ENCODE measurements at places on chromosomes 7 and 10.
A peak's percentile ranks its signal among the peaks of the same experiment; 100 is the strongest.

DNA sequence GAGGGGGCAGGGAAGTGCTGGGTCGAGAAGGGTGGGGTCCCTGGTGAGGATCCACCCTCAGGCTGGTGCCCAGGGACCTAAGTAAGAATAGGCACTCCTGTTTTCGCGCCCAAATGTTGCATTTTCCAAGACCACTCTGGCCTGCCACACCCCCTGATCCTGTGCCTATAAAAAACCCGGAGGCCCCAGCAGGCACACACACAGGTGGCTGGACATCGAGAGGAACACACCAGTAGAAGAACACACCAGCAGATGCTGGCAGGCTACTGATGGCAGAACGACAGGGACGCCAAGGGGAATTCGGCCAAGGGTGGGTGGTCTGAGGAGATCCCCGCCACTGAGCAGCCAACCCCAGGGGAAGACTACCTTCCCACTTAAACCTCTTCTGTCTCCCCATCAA lies 633.9 kb upstream of the POT1 start:
- no peak for DNase-seq

DNA sequence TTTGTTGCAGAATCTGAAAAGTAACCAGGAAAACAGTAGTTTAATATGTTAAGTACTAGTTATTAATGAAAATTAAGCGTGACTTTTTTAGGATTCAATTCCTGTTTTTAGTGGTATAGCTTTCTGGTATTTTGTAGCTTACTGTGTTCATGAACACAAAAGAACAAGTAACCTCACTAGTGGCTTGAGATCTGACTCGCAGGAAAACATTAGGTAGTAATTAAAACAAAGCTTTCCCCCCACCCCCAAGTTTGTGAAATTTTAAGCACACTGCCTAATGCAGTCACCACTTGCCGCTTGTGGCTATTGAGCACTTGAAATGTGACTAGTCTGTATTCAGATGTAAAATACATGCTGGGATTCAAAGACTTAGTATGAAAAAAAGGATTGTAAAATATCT lies 102.5 kb upstream of the RPA3 start:
- DNase-seq, result no peak

DNA sequence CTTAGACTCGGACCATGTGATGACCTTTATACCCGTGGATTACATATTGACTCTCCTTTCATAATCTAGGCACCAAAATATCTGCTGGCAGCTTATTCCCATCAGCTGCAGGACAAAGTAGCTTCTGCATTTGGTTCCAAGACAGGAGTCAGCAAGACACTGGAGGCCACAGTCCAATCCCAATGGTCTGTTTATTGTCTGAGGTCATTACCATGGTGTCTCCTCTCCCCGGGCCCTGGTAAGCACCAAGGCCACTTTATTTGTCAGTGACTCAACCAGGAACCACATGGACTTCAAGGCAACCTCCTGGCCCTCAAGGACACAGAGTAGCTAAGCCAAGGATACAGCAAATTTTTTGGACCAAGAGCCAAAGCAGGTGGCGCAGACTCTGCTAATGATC lies 36.1 kb downstream of the KCNMA1 start:
- no peak for DNase-seq

DNA sequence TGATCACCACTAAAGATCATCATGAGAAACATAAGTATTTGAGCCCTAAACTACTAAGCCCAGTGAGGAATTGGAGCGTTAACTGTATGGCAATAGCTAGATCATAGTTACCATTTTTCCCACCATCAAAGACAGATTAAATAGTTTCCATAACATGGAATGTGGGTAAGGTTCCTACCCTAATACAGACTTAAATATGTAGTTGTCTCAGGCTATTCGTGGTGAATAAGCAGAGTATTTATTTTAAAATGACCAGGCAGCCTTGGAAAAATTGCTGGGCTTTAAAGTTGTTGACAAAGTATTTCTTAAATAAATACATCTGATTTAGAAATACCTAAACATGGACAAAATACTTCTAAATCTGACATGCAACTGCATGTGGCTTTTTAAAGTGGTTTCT lies 106.8 kb downstream of the NT5C2 start:
- no peak for DNase-seq

GRCh38 chr7:134078991-134079390 lies 48.1 kb upstream of the LRGUK start:
- DNase-seq, result no peak

DNA sequence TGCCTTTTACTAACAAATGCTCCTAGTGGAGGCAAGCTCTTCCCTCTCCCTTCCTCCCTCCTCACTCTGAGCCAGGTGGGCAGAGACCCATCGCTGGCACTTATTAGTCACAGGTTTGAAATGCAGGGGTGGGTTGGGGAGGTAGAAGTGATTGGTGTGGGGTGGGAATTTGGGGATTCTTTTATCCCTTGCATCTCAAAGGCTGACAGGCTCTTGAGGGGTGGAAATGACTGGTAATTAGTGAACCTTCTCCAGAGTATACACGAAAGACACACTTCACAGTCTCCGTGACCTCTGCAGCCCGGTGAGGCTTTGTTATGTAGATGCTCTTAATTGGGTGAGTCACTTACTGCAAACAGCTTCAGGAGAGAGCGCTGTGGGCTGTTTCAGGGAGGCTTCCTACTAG lies 13.9 kb upstream of the LRMDA start:
- no peak for DNase-seq

DNA sequence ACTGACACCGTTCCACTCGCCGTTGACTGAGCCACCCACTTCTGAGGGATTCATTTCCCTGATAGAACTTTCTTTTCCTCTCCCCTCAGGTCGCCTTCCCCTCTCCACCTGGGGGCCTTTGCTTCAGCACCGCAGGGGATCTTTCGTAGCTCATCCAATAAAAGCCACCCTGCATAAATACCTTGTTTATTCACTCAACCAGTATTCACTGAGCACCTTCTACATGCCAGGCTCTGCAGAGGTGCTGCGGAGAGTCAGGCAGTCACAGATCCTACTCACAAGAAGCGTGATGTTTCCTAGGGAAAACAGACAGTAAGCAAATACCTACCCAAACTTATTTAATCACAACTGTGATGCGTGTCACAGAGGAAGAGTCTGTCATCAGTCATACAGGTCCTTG lies 127.7 kb downstream of the TEX36 start:
- DNase-seq, result no peak

- DNase-seq, result no peak
Observed at GRCh38 chr10:118621304-118621942, 26.0 kb upstream of the PRLHR start.

DNA sequence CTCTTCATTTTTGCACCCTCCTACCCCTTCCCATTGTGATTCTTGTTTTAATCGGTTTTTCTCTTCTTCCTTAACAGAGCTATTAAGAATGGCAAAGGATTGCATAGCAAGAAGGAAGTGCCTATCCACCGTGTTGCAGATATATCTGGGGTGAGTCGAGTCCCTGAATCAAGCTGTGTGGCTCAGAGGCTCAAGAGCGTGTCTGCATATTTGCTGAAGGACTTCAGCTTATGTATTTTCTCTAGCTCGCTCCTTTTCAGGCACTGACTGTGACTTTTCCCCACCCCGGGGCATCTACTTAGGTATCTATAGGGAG lies 126.6 kb downstream of the LRRC4 start:
- no peak for DNase-seq

DNA sequence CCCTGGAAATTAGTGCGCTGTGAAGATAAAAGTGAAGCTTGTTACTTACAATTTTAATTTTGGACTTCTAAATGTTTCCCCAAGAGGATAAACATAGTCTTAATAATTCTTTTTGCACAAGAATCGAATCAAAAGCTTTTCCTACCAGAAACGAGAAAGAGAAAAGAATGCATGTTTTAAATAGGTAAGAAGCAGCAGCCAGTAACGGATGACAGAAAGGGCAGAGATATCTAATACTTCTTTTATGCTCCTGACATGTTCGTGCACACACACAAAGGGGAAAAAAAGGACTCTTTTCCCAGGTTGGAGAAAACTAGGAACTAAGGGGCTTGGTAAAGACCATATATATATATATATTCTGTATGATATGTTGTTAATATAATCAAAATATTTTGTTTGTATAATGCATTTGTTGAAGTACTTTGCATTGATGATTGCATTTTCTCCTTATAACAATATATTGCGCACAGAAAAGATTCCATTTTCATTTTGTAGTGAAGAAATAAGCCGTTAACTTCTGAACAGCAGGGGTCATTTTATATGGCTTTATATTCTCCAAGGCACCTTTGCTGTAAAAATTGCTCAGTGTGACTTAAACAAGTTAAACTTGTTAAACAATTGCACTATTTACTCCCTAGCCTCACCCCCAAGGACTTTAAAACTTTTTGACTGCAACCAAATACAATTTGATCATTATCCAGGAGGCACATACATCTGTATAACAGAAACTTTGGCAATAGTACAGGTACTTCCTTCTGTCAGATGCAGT lies 2.2 kb downstream of the PRKAR2B start:
- DNase-seq, result no peak

DNA sequence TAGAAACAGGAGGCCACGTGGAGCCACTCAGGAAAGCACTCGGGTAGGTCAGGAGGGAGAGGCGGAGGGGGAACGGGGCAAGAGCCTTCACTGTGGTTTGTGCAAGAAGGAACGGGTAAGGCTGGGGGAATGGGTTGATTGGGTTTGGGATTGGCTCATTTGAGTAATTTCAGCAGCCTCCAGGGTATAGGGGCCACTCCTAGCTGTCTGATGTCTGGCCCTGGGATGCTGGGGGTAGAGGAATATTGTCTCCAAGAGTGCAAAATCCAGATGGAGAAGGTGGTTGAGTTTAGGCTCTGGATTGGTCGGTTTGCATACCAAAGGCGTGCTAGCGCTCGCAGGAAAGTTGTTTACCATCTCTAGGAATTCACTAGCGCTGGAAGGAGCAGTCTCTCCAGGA lies 47.2 kb downstream of the MYL10 start:
- DNase-seq, result no peak

GRCh38 chr10:106502641-106503040 lies 661.9 kb downstream of the SORCS1 start:
- no peak for DNase-seq

GRCh38 chr10:6351495-6351894 lies 148.8 kb downstream of the PFKFB3 start:
- DNase-seq, result no peak

GRCh38 chr10:125802131-125802530 lies 20.9 kb downstream of the UROS start:
- no peak for DNase-seq

DNA sequence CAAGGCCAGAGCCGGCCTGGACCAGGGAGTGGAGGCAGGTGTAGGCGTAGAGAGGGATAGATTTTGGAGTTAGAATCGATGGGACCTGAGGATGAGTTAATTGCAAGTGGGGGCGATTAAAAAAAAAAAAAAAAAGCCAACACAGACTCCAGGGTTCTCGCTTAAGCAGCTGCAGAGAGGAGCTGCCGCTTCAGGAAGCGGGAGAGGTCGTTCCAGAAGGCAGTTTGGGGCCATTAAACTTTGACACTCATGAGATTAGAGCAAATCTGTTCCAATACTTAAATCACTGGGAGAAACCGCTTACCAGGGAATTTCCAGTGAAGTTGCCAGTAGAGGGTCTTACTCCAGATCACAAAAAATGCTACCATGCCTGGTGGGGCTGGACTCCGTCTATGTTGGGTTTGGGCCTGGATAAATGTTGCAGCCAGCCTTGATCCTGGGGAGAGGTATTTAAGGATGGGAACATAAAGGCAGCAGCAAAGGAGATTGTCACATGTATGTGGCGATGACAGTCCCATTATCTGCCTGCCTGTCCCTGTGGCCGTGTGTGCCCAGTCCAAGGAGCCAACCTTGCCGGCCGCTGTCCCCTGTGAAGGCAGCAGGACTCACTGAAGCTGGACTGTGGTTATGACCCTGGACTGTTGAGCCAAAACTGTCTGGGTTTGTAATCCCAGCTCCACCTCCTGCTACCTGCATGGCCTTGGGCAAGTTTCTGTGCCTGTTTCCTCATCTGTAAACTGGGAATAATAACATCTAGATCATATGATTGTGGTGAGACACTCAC lies 23.9 kb upstream of the GRID1 start:
- no peak for DNase-seq

DNA sequence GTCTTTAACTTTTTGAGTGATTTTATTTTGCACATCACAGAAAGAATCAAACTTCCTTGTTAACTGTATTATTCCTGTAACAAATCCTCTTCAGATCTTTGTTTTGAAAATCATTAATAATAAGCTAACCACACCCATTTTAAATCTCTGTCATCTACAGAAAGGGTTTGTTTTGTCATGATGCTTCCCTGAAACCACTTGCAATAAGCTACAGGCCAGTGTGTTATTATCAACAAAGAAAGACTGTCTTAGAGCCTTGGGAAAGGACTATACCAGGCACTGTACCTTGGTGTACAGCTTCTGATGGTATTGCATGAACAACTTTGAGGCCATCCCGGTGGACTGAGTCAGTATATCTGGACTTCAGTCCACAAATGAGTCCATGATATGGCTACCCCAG lies 145.3 kb upstream of the FAM3C start:
- DNase-seq, result no peak

GRCh38 chr10:56135828-56136227 lies 225.2 kb downstream of the ZWINT start:
- DNase-seq, result no peak

- DNase-seq, result peak; percentile 60
Observed at GRCh38 chr10:62000037-62000603, 98.6 kb downstream of the ARID5B start.

DNA sequence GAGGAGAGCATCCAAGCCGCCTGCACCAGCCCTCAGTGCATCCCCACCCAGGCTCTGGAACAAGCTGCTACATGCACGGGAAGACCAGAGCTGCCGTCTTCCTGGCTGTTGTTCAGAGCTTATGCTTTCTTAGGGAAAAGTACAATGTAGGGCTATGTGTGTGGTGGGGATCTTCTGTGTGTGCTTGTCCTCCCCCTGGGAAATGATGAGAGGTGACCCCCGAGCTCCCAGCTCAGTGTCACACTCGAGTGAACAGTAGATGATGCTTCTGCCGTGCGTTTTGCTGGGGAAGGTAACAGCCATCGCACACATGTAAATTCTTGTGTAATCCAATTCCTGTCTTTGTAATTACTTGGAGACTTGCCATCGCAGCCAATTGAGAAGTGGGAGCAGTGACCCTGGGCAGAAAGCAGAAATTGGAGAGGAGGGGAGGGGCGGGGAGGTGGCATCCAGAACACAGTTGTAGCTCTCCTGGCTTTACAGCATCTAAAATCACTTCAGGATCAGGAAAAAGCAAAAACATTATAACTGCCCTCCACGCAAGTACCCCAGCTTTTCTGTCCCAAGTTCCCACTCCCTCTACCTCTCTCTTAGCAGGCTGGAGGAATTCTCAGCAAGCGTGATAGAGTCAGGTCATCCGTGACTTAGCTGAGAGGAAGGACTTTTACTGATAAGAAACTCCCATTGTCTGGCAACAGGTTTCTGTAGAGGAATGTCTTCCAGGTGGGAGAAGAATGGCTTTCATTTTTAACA lies 149.6 kb downstream of the TCF7L2 start:
- DNase-seq, result no peak

DNA sequence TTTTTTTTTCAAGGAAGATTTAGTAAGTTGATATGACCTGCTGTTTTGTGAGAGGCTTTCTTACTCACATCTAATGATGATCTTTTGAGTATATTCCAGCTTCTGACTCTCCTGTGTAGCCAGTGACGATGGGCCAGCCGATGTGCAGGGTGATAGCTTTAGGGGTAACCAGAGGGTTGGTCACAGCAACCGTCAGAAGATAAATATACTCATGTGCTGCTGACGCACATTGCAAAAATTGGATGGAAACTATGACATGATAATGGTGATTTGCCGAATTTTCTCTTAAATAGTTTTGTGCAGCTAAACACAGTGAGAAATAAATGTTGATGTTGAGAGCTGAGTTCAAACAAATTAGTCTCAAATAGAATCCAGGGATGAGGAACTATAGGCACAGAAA lies 29.5 kb downstream of the R3HCC1L start:
- no peak for DNase-seq
